ENCODE measurements at places on chromosomes 5 and 9. TPM values are rescaled to one million over a fixed set of nuclear protein-coding genes. Genes with fewer than 3 reads are reported as not detected.

Gene SLC45A2
- polyA plus RNA-seq: 1.0 TPM

Gene RASEF
- 8.5 TPM for polyA plus RNA-seq

Gene PCDHGA3
- polyA plus RNA-seq: 2.9 TPM

Gene MYOT
- polyA plus RNA-seq: 1.5 TPM

Gene FREM1
- 206 TPM for polyA plus RNA-seq

DNA sequence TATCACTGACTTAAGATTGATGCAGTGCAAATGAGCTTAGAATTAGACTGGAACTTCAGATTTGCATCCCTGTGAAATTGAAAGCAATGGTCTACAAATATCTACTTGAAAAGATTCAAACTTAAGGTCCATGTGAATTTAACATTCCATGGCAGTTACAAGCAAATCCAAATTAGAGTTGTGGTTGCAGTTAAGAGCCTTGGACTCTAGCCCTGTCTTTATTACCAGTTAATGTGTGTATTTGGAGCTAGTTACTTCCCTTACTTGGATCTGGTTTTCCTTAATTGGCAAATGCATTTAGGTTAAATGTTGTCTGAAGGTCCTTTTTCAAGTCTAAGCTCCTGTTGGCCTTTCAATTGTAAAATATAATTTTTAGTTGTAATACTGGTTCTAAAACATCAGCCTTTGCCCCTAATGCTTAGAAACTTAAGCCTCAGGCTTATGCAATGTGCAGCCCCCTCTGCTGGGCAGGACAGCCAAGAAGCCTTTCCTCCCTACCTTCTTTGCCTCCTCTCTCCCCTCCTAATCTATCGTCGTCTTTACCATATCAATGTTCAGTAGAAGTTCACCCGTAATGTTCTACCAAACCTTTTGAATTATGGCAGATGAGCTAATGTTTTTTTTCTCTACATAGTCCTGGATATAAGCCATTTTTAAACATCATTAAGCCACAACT, 59.5 kb downstream of the ERMP1 start:
- DNase-seq: no peak

DNA sequence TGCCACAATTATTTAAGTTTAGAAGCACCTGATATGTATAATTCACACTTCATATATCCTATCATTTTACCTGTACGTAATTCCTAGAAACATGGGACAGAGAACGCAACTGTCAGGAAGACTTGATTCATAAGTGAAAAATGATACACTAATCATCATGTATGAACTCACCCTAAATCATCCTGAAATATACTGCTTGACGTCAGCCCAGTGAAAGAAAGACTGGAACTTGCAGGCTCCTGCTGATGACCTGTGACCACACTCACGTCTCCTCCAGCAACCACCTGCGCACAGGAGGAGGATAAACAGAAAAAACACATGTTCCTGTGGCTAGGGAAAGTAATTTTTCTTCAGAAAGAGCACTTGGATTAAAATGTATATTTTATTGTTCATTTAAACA, 169.7 kb downstream of the MPDZ start:
- DNase-seq: no peak

GRCh38 chr9:35164711-35165110, 2.9 kb downstream of the UNC13B start:
- no peak for DNase-seq

GRCh38 chr9:120857481-120857880, 14.8 kb upstream of the PSMD5 start:
- no peak for DNase-seq

DNA sequence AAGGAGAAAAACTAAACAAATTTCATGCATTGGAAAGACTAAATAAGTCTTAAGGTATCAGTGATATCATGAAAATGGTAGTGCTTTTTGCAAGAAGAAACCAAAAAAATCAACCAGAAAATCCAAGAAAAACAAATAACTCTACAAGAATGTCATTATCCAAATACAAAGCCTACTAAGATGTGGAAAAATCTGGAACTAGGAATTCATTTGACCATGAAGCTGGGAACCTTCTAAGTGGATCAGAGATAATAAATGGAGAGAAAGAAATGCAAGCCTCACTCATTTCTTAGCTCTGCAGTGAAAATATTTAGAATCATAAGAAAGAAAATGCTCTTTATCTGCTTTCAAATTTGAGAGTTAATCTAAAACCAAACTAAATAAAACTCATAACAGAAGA, 51.3 kb downstream of the RASEF start:
- DNase-seq: no peak

- DNase-seq: no peak
Measured at GRCh38 chr5:179729727-179730126, 2.9 kb upstream of the MAML1 start.

- DNase-seq: no peak
Measured at GRCh38 chr5:50744776-50745175, 78.3 kb downstream of the PARP8 start.

GRCh38 chr5:76403766-76404222, 709 bp downstream of the IQGAP2 start:
- DNase-seq: peak; percentile 44

- DNase-seq: no peak
Measured at GRCh38 chr9:14956208-14956607, 46.0 kb upstream of the FREM1 start.

GRCh38 chr5:151630088-151630487, 39.0 kb upstream of the FAT2 start:
- no peak for DNase-seq

GRCh38 chr5:117889596-117889995, 1098.8 kb downstream of the DTWD2 start:
- DNase-seq: no peak

DNA sequence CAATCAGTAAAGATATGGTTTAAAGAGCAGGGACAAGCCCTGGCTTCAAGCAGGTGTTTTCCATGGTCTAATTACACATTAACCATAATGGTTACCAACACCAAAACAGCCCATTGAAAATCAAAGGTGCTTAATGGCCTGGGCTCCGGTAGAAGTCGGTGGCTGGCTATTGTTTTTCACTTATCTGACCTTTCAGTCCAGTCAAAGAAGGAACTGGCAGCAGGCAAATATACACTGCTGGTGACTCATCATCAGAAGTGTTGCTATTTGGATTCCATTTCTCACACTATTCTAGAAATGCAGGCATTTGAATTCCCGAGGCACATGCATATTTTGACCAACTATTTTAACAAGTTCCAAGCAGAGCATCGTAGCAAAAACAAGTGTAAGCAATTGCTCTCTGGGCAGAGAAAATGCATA, 26.3 kb upstream of the GABRP start:
- no peak for DNase-seq
